ENCODE measurements at places on chromosomes 16 and 17. TPM values are rescaled to one million over a fixed set of nuclear protein-coding genes. Genes with fewer than 3 reads are reported as not detected.

CA7 gene
- not detected for total RNA-seq

TCAP gene
- total RNA-seq = 0.15 TPM

UNK gene
- 9.7 TPM for total RNA-seq

EVPLL gene
- not detected for total RNA-seq

CEMP1 gene
- not detected for total RNA-seq

NUPR1 gene
- under 0.01 TPM for total RNA-seq

NPIPB9 gene
- total RNA-seq = 1.6 TPM

AOC3 gene
- under 0.01 TPM for total RNA-seq
